ENCODE measurements at places on chromosomes 1 and 21. TPM values are rescaled to one million over a fixed set of nuclear protein-coding genes. Genes with fewer than 3 reads are reported as not detected.

GPBP1L1 gene
- 103 TPM for total RNA-seq

HSPA6 gene
- total RNA-seq, result 4.9 TPM

CFHR3 gene
- not detected for total RNA-seq

- H3K36me3 ChIP-seq, result no peaks in the 10 kb centered on the region
- no peaks in the 10 kb centered on the region for H3K4me1 ChIP-seq
- no peak overlapping the region for H3K4me3 ChIP-seq
- no peak for DNase-seq
These were observed 37.6 kb downstream of the MAN1C1 start for GRCh38 chr1:25654109-25654660.

- H3K4me3 ChIP-seq, result no peak overlapping the region
- no peak overlapping the region for H3K27ac ChIP-seq
- H3K36me3 ChIP-seq, result no peaks in the 10 kb centered on the region
- no peak for DNase-seq
- H3K27me3 ChIP-seq, result no peaks in the 10 kb centered on the region
These were observed 216.4 kb downstream of the SLC44A5 start for GRCh38 chr1:75394386-75395139.

DNA sequence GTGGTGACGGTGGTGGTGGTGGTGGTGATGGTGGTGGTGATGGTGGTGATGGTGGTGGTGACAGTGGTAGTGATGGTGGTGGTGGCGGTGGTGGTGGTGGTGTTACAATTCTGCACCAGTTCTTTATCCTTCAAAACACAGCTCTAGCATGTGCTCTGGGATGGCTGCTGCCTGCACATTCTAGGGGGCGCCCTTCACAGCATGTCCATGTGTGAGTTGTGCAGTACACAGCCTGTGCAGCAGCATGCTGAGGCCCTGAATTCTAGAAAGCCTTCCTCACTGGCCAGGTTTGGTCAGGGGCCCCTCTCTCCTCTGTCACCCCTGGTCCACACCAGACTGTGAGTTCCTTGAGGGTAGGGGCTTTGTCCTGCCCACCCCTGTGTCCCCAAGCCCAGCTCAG is 67.7 kb downstream of the MATN1 start:
- H3K36me3 ChIP-seq, result no peaks in the 10 kb centered on the region
- H3K27me3 ChIP-seq, result no peaks in the 10 kb centered on the region

DNA sequence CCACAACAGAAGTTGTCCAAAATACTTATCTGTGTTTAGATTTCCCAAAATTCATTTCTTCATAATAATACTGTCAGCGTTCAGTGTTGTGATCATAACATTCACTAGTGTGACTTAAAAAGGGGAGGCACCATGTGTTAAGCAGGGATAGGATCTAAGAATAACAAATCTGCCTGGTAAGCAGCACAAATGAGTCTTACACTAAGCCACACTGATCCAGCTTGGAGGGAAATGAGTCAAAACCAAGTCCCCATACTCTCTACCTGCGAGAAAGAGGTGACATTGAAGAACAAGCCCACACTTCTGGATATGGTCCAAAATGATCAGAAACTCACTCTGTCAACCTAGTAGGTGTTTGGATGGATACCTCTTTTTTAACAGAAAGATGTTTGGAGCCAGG is 145.5 kb downstream of the CRB1 start:
- DNase-seq, result no peak
- H3K36me3 ChIP-seq, result no peaks in the 10 kb centered on the region
- H3K4me3 ChIP-seq, result no peak overlapping the region
- no peaks in the 10 kb centered on the region for H3K4me1 ChIP-seq

DNA sequence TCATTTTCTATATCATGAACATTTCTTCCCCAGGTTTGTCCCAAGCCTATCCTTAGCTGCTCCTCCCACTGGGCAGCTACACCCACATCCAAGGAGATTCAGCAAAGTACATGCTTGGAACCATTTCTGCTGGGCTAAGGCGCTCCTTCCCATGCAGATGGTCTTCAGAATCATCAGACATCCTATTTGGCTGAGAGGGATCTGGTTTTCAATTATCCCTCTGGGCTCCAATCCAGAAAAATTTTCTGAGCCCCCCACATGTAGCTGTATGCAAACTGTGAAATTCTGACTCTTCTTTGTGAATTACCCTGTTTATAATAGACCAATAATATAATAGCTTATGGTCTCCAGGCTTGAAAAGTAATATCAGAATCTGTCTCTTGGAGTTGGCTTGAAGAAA is 99.2 kb downstream of the LAMC2 start:
- no peaks in the 10 kb centered on the region for H3K4me1 ChIP-seq
- no peak overlapping the region for H3K4me3 ChIP-seq
- no peak overlapping the region for H3K27ac ChIP-seq
- H3K36me3 ChIP-seq, result no peaks in the 10 kb centered on the region
- H3K27me3 ChIP-seq, result peaks cover 2% of the 10 kb centered on the region

DNA sequence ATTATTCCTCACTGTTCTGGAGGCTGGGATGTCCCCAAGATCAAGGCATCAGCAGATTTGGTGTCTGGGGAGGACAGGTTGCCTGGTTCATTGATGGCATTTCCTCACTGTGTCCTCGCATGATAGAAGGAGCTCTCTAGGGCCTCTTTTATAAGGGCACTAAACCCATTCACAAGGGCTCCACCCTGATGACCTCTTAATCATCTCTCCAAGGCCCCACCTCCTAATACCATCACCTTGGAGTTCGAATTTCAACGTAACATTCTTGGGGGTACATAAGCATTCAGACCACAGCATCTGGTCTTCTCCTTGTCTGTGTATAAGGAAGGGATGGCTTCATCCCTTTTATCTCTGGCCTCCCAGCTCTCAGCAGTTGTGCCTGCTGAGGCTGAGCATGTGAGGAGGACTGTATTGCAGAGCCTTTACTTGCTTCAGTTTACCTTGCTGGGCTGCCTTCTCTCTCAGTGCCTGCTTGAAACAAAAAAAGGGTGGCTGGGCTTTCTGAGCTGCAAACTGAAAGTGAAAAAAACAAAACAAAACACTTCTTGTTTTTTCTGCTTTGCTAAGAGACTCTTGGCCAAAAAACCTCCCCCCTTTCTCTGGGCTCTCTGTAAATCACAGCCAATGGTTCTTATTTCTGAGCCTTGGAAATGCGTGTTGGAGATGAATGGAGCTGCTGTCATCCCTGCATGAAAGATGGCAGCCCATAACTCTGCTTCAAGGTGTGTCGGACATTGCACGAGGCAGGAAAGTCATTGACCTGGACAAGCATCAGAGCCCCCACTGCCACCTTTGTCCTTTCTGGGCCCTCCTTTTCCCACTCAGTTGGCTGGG is 75.8 kb downstream of the RHOU start:
- H3K4me3 ChIP-seq, result no peak overlapping the region
- peaks cover 5% of the 10 kb centered on the region for H3K27me3 ChIP-seq
- peaks cover 41% of the 10 kb centered on the region for H3K4me1 ChIP-seq
- DNase-seq, result no peak
- H3K27ac ChIP-seq, result no peak overlapping the region
- no peaks in the 10 kb centered on the region for H3K36me3 ChIP-seq

GRCh38 chr1:245953876-245954660 is 553.0 kb downstream of the SMYD3 start:
- no peak for DNase-seq
- H3K27me3 ChIP-seq, result no peaks in the 10 kb centered on the region
- H3K27ac ChIP-seq, result peak overlapping the region; percentile 92
- peak overlapping the region; percentile 73 for H3K4me3 ChIP-seq
- H3K36me3 ChIP-seq, result no peaks in the 10 kb centered on the region

GRCh38 chr1:2555634-2556276 is 416 bp upstream of the TNFRSF14 start:
- peak; percentile 76 for DNase-seq
- H3K36me3 ChIP-seq, result peaks cover 43% of the 10 kb centered on the region
- no peaks in the 10 kb centered on the region for H3K27me3 ChIP-seq
- peaks cover 16% of the 10 kb centered on the region for H3K4me1 ChIP-seq

DNA sequence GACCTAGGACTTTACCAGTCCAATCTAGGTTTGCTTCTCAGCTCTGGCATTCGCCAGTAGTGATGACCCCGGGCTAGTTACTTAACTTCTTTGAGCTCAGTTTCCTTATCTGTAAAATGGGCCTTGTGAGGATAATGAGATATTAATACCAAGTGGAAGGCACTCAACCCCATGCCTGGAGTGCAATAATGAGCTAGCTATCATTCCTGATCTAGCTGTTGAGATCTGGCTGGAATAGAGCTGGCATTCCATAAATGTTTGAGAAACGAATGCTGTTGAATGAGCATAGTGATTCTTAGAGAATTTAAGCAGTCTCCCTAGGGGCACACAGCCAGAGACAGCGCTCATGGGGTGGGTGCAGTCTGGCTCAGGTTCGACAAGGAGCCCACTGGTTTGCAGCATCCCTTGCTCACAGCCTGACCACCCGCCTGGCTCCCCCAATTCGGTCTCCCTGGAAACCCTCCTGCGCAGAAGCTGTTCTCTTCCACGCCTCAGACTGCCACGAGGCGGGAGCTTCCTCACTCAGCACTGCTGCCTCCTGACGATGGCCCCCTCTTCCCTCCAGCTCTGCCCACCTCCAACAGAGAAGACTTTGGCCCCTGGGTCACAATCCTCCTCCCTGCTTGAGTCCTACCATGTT is 32.5 kb downstream of the DHCR24 start:
- H3K36me3 ChIP-seq, result peaks cover 86% of the 10 kb centered on the region
- H3K27ac ChIP-seq, result no peak overlapping the region
- H3K27me3 ChIP-seq, result no peaks in the 10 kb centered on the region
- DNase-seq, result no peak
- H3K4me3 ChIP-seq, result no peak overlapping the region

Data from activated T-helper 2 cell treated with anti-CD3 and anti-CD28 coated beads, Interferon-gamma antibody, Interleukin-2, Interleukin-4, amounts not matched to agents 10 μg/mL and 5 μg/mL and 100 μg/mL, durations not matched to agents 14 hours and 24 hours and 36 hours (primary cell).